T47D (cell line): ENCODE measurements at places on chromosomes 7 and 10.

- DNase-seq, result no peak
Measured at GRCh38 chr7:81173766-81174281, 255.0 kb upstream of the SEMA3C start.

GRCh38 chr10:78619115-78619851, 449.5 kb upstream of the ZMIZ1 start:
- DNase-seq, result no peak

DNA sequence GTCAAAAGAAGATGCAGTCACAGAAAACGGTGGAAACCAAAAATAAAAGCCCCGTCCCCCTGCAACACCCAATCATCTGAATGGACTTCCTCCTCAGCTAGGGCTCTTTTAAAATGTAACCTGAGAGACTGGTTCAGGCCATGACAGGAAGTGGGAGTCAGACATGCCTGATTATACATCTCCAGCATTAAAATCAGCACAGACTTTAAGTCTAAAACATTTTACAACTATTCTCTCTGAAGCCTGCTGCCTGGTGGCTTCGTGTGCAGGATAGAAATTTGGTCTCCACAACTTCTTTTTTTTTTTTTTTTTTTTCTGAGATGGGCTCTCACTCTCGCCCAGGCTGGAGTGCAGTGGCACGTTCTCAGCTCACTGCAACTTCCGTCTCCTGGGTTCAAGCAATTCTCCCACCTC, 30.3 kb downstream of the HACD1 start:
- DNase-seq, result no peak

- no peak for DNase-seq
Measured at GRCh38 chr7:101108330-101108857, 18.5 kb upstream of the SERPINE1 start.

GRCh38 chr7:142412551-142413193, 154.8 kb upstream of the PRSS58 start:
- DNase-seq, result no peak

DNA sequence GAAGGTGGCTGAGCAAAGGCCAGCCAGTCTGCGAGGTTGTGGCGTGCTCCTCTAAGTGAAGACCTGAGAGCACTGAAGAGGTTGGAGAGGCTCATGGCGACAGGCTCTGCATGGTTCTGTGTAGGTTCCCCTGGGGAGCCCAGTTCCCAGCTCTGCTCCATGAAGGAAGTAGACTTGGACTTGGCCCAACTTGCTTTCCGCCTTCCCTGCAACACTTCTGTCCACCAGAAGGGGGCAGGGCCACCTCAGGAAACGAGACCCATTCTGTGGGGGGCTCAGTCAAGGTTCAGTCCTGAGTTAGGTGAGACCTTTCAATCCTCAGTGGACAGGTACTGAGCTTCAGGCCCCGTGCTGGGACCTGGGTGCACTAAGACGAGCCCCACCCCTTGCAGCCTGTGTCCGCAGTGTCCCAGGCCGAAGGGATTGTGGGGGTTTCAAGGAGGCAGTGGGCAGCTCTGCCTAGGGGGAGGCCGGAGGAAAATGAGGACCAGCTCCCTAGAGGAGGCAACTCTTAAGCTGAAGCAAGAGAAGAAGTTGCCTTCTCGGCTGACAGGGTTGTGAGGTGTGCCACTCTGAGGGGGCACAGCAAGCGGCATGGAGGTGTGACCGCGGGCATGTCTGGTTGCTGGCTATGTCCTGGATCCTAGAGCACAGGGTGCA, 15.0 kb upstream of the PCBD1 start:
- peak; percentile 43 for DNase-seq

- peak; percentile 35 for DNase-seq
Measured at GRCh38 chr10:50636618-50637579, 13.1 kb upstream of the SGMS1 start.

GRCh38 chr7:157493776-157494175, 157.0 kb downstream of the DNAJB6 start:
- DNase-seq, result no peak

DNA sequence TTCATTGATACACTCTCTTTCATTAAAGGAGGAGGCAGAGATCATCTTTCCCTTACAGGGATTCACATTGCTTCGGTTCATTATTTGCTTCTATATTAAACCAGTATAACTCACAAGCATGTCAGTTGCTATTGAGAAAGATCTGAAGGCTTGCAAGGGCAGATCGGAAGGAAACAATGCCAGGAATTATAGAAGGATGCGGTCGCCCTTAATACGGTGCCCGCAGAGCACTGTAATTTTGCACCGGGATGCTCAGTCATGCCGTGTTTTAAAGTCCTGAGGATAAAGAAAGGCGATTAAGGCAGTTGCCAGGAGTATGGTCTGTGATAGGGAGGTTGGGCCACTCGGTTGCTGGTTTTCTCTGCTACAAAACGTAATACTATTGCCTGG, 350.0 kb upstream of the GALNT17 start:
- DNase-seq, result no peak

DNA sequence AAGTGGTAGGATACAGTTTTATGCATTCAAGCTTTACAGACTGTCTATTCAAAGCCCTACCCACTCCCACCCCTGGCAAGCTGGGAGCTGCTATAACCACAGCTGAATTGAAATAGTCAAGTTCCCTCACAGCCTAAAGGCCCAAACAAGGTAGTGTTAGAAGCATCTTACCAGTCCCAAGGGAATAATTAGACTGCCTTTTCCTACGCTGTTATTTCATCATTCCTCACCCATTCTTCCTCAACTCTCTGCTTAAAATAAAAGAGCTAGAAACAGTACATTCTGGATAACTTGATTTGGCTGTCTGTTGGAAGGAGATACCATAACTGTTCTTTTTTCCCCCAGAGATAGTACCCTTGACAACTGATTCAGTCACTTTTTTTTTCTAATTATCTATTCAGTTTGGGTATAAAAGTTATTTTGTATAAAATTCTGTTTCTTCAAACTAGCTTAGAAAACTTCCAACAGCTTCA, 54.0 kb downstream of the RAPGEF5 start:
- DNase-seq, result no peak

GRCh38 chr10:84296091-84296981, 32.1 kb upstream of the CCSER2 start:
- DNase-seq, result no peak

DNA sequence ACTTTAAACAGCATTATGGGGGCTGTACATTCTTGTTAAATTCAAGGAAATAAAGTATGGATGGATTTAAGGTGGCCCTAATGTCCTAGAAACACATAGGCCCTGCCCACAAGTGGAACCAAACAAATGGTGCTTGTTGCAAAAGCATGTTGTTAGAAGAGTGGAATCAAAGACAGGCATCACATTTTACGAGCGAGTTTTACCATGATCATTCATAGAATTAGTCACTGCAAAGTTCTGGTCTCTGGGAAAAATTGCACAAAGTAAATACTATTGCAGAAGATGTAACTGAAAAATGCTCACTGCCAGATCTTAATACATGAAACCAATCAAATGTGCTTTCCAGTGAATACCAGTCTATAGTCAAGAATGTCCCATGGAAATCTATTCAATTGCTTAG, 677.1 kb downstream of the PARD3 start:
- DNase-seq, result no peak

DNA sequence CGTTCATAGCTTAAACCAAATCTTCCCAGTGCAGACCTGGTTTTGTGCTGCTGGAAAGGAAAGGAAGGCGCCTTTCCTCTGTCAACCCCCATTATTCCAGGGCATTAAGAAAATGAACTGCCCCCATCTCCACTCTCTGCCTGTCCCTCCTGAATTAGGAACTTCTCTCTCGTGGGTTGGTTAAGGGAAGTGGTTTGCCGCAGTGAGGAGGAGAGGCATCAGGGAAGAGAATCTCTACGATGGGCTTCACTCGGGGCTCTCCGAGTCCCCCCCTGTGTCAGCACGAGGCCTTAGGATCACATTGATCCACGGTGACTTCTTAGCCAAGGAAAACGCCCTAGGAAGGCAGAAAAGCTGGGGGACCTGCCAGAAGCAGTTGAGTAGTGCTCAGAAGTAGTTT, 53.9 kb upstream of the LYZL2 start:
- DNase-seq, result no peak

DNA sequence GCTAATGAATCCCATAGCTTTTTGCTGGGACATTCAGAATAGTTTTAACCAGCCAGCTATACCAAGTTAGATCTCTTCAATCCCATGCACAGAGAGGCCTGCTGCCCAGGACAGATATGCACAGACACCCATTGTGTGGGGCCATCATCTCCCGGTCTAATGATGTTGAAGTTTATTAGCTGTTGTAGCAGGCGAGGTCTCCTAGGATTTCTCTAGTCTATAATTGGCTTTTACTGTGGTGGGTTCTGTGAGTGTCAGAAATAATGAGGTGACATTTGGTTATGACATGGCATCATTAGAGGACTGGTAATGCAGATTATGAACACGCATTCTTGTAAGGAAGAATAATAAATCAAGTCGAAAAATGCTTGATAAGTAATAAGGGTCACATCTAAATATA, 81.4 kb upstream of the PLPP4 start:
- no peak for DNase-seq

- no peak for DNase-seq
Measured at GRCh38 chr10:44427479-44427878, 42.6 kb upstream of the CXCL12 start.

- DNase-seq, result no peak
Measured at GRCh38 chr7:124276005-124276622, 243.2 kb upstream of the TMEM229A start.

DNA sequence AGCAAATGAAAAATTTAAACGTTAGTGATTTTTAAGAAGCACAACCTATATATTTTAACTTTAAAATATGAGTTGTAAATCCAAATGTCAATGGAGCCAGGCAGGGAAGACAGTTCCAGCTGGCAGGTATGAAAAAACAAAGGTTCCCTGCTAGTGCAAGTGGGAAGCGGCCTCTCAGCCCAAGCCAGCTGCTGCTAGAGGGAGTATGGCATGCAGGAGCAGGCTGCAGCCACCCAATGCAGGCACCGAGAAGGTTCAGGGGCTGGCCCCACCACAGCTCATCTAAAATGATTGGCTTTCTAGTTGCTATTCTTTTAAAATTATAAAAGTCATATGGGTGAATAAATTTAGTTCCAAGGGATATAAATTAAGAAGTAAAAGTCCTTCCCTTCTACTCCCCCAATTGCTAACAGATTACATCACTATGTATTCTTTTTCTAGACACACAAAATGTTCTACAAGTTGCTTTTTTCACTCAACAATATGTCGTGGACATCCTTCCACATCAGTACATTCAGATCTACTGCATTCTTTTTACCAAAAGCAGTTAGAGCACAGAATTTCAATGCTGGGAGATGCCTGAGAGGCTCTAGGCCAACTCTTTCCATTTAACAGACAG, 69.3 kb downstream of the SGMS1 start:
- no peak for DNase-seq

DNA sequence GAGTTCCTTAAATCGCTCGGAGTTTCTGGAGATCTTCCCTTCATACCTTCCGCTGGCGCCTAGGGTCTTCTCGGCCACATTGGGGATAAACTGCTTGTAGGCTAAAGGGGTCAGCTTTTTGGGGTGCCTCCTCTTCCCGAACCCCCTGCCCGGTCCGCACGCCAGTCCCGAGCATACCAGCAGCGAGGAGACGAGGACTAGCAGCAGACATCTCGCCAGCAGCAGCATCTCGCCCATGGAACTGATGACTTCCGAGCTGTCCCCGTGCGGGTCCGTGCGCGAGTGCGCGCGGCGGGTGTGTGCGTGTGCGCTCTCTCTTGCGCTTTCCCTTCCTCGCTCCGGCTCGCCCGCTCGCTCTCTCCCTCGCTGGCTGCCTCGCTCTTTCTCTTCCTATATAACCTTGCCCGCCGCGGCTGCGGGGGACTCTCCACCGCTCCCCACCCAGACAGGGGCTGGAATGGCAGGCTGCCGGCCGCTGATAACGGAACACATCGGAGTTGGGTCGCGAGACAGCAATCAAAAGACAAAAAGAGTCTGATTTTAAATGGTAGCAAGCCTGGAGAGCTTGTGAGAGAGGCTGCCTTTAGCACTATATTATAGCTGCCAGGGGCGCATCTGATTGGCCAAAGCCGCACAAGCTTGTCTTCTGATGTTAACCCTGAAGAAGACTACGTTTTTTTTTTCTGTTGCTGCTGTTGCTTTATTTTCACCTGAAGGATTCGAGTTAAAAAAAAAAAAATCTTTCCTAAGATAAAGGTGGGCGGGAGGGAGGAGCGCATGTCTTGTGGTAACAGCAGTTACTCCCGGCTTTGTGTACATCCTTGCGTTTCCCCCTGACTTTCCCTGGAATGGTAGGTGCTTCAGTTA, at the start of gene SHH:
Gene SHH (minus strand): TSS at position 569 of the 867 bp plus-strand sequence. CDS start 341 bp downstream, at position 228.
- no peak for DNase-seq

DNA sequence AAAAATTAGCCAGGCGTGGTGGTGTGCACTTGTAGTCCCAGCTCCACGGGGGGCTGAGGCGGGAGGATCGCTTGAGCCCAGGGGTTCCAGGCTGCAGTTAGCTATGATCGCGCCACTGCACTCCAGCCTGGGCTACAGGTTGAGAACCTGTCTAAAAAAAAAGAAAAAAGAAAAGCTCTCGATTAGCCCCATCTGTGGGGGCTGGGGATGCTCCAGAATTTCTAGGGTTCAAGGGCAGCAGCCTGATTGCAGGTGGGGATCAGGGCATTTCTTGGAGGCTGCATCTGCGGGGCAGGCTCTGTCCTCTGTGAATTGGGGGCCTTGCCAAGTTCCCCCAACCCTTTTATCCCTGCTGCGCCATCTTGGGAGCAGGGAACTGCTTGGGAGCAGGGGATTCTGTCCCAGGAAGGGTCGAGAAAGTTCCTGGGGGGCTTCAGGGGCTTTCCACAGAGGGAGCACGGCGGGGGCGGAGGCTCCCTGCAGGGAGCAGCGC, 651 bp upstream of the ARPC1A start:
- DNase-seq, result no peak

DNA sequence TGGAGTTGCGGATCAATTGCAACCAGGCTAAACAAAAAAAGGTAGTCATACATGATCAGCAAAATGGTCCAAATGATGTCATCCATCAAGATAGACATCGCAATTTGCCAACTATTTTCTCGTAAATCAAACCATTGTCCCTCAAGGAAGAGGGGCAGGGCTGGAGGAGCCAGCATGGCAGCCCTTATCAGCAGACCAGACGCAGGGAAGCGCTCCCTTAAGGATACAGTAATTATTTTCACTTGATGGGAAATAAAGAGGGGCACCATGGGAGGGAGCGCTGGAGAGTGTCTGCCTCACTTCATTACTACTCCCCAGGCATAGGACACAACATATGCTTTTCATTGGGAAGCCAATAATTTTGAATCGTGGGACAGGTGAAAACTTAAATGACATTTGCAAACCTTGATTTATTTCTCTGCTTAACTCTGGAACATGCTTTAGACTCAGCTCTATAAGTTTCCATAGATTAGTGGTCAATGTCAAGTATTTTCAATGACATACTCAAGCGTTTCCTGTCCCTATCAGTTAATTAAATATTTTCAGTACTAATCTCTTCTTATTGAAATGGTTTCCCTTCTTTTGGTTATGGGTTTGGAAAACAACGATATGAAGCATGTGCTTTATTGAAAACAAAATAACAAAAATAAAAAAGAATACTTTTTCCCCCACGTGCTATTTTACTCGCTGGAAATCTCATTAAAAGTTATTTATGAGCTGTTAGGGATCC, 202.4 kb upstream of the HABP2 start:
- no peak for DNase-seq

- DNase-seq, result no peak
Measured at GRCh38 chr7:63114371-63114985, 884.2 kb upstream of the ZNF722 start.
